SK-N-SH treated with all-trans-retinoic acid at 6 μM for 48 hours (cell line): ENCODE measurements at places on chromosomes 6 and 20.

DNA sequence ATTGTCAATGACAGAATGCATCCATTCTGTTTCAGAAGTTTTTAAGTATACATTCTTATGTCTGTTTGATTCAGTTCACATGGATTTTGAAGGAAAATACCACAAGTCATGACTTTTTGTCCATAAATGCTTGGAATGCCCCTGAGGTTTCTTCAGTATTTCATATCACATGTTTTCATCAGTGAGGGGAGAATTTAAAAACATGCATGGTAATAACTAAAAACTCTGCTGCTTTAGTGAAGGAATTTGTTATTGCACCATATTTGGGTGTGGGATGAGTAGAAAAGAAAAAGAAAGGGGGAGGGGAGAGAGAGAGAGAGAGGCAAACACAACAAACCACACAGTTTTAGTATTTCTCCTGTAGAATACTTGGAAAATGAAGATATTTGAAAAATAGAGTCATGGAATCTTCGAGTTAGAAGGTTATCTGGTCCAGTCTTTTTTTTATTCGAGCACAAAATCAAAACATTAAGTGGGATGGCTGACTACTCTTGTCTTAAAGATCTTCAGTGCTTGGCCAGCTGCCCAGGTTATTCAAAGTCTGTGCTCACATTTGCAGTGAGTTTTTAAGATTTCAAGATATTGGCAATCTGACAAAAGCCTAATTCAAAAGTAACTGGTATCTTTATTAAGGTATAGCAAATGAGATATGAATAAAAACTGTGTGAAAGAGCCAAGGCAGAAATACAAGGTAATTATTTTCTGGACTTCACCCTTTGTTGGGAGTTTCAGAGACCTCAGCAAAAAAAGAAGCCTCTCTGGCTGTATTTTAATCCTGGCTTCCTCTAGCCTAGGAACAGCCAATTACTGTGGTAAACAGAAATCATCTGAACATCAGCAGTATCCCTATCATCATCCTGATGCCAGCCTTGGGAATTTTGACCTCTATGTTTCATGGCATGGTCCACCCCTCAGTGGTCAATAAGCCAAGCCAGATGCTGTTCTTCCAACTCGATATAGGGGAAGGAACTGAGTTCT is 687.9 kb upstream of the CITED2 start:
- ATAC-seq: peak; percentile 87

DNA sequence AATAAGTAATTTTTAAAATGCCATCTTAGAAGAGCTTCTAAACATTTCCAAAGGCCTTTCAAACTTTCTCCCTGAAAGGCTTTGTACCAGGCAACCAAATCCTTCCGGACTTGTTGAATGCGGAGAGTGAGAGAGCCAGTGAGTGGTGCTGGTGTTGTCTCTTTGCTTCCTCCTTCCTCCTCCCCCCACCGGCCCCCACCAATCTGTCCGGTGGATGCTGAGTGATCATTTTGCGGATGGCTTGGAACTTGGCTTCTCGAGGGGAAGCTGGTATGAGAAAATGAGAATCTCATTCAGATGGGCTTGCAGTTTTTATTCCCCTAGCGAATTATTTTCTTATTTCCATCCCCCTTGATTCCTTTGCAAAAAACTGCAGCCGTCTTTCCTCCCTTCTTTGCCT is 97.3 kb downstream of the ANKRD60 start:
- ATAC-seq: no peak

- ATAC-seq: no peak
Observed at GRCh38 chr6:21447987-21448386, 145.6 kb upstream of the SOX4 start.

- no peak for ATAC-seq
Observed at GRCh38 chr6:123830120-123830519, 26.5 kb downstream of the NKAIN2 start.

DNA sequence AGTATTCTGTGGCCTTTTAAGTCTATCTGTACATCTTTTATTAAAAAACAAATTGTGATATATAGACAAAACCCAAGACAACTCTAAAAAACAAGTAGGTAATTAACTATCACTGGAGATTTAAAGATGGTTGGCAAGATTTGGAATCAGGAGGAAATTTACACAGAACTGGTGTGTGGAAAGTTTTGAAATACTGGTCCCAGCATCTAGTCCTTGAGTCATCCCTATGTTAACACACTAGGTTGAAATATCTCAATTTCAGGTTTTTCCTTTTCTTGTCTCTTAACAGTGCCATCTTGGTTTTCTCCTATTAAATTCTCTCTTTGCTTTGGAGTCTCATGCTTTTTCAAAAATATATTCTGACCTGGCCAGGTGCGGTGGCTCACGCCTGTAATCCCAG is 27.5 kb downstream of the SASH1 start:
- ATAC-seq: no peak

DNA sequence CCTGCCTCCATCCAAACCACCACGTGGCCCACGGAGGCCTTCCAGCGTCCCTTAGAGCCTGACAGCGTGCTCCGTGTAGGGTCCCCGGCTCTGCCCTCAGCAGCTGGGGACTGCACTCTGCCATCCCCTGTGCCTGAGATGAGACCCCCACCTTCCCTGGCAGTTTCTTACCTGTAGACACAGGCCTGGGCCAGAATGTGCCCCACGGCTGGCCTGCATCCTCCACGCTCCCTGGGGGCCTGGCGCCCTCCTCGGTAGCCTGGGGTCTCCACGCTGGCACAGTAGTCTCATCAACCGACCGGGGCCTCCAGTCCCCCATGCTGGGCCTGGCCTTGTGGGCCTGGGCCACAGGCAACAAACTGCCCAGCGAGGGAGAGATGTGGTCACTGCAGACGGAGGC is 9.6 kb downstream of the DACT2 start:
- ATAC-seq: no peak

- no peak for ATAC-seq
Observed at GRCh38 chr6:208938-209337, 83.3 kb upstream of the DUSP22 start.

GRCh38 chr6:136798044-136798443 is 5.8 kb upstream of the MAP3K5 start:
- ATAC-seq: no peak

DNA sequence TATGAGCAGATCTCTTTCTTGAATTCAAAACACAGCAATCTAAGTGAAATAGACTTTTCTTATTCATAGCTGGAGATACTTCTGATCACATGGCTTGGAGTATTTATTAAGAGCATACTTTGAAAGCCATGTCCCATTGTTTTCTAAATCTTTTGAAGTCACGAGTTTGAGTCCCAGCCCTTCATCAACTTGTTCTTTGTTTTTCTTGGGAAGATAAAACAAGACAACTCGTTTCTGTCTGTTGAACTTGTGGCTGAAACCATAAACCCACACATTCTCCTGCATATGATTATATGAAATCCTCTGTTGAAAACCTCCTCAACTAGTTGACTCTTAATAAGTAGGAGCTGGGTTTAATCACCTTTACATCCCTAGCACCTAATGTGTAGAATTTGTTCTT is 3.3 kb downstream of the RNF144B start:
- no peak for ATAC-seq

DNA sequence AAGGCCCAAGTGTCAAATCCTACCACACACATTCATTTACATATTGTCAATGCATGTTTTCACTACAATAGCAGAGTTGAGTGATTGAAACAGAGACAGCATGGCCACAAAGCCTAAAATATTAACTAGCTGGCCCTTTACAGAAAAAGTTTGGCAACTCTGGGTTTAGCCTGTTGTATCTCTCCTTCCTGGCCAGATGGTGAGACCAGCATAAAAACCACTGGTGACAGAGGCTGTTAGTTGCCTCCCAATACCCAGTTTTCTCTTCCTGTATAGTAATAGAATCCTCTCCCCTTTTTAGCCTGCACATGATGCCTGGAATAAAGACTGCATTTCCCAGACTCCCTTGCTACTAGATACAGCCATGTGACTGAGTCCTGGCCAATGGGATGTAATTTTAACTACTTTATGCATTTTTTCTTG is 100.0 kb upstream of the TAB2 start:
- ATAC-seq: peak; percentile 74

- ATAC-seq: peak; percentile 82
Observed at GRCh38 chr20:37901654-37902503, 1.0 kb upstream of the VSTM2L start.

DNA sequence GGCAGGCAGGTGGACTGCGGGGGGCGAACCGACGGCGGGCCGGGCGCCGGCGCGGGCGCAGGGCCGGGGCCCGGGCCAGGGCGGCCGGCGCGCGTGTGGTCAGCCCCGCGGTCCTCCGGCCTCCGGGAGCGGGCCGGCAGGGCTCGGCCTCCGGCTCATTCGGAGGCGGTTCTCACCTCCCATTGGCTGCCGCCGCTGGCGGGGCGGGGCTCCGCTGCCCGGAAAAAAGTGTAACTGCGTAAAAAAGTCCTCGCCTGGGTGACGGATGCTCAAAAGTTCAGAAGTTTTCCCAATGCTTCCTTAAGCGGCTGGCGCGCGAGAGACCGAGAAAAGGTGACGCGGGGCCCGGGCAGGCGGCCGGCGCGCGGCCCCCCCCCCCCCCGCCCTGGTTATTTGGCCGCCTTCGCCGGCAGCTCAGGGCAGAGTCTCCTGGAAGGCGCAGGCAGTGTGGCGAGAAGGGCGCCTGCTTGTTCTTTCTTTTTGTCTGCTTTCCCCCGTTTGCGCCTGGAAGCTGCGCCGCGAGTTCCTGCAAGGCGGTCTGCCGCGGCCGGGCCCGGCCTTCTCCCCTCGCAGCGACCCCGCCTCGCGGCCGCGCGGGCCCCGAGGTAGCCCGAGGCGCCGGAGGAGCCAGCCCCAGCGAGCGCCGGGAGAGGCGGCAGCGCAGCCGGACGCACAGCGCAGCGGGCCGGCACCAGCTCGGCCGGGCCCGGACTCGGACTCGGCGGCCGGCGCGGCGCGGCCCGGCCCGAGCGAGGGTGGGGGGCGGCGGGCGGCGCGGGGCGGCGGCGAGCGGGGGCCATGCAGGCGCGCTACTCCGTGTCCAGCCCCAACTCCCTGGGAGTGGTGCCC is at the start of gene FOXC1:
FOXC1 (plus strand) TSS at position 268 of the 849 bp plus-strand sequence; CDS start at position 799, 531 bp downstream.
- ATAC-seq: peak; percentile 82

GRCh38 chr6:37016995-37017394 is 11.5 kb downstream of the FGD2 start:
- ATAC-seq: no peak

DNA sequence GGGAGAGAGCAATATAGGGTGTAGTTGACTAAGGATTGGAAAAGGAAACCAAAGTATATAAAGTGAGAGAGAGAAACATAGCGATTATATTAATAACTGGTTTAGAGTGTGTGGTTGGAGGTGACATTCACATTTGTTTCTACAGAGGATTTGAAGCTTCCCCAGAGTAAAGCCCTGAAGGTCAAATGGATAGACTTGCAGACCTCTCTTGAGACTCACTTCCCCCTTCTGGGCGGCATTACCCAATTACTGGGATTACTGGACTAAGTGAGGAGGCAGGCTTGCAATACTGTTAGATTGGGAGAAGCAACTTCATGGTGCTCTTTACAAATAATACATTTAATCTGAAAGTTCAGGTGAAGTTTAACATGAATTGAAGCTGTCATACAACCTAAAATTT is 10.7 kb downstream of the FIG4 start:
- ATAC-seq: no peak

DNA sequence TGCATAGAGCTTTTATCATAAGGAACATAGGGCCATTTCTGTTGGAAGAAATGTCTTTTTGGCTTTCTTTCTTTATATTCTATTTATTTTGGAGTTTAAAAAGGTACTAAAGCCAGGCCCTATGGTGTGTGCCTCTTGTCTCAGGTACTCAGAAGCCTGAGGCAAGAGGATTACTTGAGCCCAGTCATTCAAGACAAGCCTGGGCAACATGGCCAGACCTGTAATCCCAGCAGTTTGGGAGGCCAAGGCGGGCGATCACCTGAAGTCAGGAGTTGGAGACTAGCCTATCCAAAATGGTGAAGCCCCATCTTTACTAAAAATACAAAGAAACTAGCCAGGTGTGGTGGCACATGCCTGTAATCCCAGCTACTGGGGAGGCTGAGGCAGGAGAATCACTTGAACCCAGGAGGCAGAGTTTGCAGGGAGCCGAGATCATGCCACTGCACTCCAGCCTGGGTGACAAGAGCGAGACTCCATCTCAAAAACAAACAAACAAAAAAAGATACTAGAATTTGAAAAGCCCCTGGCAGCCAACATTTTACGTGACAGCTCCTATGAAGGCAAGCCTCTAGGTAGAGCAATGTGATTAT is 80.0 kb downstream of the CBFA2T2 start:
- ATAC-seq: no peak

- ATAC-seq: peak; percentile 95
Observed at GRCh38 chr20:46174469-46175126, 56.5 kb downstream of the CD40 start.

DNA sequence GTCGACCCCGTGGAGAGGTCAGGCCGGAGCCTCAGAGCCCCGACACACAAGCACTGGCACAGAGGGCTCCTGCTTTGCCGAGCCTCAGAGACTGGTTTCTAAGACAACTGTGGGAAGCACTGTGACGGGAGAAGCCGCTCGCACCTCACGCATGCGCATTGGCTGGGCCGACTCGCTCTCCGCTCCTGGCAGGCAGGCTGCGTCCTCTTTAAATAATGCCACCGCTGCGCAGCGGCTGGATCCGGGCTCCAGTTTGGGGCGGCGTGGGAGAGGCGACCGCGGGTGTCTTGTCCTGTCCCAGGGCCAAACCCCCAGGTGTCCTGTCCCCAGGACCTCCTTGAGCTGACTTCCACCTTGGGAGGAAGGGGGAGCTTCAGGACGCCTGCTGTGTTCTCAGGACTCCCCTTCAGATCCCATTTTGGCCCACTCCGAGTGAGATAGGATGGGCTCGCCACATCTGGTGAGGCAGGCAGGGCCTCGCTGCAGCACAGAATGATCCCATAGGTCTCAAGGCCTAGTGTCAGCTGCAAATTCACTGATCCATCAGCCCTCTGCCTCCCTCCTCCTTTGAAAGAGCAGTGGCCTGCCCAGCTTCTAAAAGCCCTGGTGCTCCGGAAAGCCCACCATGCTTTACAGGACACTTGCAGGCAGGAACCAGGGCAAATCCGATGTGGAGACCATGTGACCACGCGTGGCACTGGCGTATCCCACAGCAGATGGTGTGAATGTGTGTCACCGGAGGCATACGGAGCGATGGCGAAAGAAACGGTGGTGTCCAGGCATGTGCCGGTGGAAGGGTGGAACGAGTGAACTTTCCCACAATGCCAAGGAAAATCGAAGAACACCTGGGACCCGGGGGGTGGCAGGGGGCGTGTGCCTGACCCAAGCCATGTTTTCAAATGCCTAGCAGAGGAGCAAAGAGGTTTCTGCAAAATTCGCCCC is 169.3 kb upstream of the ZNF337 start:
- peak; percentile 57 for ATAC-seq

DNA sequence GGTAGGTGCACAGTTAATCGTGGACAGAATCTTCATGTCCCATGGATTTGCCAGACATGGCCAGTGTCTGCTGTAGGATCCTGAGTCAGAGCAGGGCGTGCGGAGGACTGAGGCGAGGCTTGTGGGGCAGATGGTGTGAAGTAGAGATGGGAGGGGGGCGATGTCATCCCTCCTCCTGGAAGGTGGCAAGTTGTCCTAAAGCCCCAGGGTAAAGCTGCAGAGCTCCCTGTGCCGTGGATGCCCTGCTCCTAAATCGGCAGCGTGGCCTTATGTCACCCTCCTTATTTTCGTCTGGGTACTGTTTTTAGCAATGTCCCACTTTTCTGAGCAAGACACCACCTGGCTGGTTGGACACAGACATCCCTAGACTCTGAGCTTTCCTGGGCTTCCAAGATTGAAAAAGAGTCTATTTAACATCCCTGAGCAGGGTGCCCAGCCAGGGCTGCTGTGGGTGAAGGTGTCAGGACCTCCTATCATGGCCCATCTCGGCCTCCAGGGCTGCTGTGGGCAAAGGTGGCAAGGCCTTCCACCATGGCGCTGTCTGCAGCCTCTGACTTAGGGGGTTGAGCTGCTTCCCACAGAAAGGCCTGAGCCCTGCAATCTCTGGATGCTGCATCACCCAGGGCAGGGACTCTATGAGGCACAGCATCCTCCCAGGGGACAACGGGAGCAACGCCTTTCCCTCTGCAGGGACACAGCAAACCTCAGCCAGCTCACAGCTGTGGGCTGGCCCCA is 145.4 kb downstream of the TTLL2 start:
- ATAC-seq: no peak
